GM12891 (cell line): ENCODE measurements at places on chromosomes 2 and 18.

GRCh38 chr2:73368781-73369180 lies 16.9 kb upstream of the ALMS1 start:
- no peak for DNase-seq

- DNase-seq: no peak
Measured at GRCh38 chr2:239303711-239304532, 96.9 kb downstream of the HDAC4 start.

DNA sequence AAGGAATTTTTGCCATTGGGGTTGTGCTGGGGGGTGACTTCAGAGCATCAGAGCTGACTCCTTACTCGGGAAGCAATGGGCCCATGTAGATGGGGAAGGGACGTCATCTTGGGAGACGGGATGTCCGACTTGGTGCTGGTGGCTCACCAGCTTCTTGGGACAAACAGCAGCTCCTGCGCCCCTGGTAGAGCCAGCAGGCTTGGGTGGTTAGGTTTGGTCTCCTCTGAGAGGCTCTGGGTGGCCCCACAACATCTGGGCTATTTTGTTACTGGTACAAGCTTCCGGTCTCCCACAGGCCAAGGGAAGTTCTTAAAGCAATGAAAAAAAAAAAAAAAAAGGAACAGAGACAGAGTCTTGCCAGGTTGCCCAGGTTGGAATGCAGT lies 1.8 kb downstream of the NGEF start:
- no peak for DNase-seq

DNA sequence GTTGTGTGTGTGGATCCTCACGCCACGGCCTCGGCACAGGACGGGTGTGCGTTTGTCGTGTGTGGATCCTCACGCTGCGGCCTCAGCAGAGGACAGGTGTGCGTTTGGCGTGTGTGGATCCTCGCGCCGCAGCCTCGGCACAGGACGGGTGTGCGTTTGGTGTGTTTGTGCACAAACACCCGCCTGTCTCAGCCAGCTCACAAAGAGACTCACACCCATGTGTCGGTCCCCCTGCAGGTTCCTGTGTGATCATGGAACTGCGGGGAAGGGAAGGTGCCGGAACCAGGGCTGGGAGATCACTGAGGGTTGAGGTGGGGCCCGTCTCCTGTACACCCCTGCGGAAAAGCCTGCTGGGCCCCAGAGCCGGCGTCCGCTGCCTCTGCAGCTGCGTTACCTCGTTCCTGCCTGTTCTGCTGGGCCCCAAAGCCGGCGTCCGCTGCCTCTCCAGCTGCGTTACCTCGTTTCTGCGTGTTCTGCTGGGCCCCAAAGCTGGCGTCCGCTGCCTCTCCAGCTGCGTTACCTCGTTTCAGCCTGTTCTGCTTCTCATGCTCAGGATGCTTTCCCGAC lies 53.6 kb downstream of the CTDP1 start:
- no peak for DNase-seq

GRCh38 chr2:206937555-206937954 lies 1.8 kb upstream of the CPO start:
- no peak for DNase-seq
